ENCODE measurements at places on chromosomes 5 and 9.

DNA sequence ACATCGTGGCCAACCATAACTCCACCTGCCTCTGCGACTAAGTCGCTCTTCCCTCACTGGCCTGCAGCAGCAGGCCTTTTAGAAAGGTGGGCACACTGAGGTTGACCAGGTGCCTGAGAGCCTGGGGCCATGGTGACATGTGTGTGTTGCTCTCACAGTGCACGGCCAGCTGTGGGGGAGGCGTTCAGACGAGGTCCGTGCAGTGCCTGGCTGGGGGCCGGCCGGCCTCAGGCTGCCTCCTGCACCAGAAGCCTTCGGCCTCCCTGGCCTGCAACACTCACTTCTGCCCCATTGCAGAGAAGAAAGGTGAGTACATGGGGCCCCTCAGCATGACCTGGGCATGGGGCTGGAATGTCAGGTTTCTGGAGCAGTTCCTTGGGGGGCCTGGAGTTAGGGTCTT is 104.5 kb upstream of the ICE1 start:
- DNase-seq = no peak

DNA sequence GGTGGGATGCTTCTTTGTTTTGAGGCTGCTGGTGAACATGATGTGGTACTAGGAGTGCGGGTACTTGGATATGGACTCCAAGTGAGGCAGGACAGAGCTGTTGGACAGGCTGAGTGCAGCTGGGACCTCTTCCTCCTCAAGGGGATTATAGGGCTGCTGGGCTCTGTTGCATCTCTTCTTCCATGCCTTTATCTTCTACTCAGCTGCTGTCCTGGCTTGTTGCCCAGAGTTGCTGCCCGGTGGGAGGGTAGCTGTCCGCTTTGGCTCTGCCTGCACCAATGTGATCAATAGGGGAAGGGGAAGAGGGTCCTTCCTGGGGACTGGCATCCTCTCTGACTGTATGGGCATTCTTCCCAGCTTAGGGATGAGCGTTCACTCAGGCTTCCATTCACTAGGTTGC is 1217.9 kb upstream of the ACO1 start:
- DNase-seq = no peak

DNA sequence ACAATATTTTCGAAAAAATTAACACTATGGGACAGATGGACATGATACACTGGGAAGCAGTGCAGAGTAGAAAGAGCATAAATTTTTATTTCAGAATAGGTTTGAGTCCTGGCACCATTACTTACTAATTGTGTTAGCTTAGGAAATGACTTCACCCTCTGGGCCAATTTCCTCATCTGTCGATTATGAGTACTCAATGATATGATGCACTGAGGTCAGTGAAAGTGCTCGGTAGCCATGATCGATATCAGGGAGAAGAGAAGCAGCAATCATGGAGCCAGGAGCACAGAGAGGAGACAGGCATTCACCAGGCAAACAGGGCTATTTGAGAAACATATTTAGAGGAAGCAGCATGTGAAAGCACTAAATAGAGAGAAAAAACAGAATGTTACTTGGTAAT is 29.4 kb downstream of the NR6A1 start:
- no peak for DNase-seq

DNA sequence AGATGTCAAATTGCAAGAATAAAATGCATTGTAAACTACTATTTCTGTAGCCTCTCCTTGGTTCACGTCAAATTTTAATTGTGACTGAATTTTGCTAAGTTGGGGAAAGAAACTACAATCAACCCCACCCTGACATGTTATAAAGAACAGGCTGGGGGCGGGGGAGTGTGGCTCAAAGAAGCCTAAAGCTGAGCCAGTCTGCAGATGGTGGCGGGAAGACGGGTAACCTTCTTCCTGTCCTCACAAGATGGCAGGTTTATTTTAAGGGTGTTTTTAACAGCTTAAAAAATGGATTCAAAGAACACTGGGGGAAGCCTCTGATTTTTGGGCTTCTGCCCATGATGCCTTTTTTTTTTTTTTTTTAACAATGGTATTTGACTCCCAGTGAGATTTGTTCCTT is 68.5 kb upstream of the MELK start:
- DNase-seq = no peak

- no peak for DNase-seq
Measured at GRCh38 chr9:69637817-69638200, 34.4 kb downstream of the APBA1 start.

DNA sequence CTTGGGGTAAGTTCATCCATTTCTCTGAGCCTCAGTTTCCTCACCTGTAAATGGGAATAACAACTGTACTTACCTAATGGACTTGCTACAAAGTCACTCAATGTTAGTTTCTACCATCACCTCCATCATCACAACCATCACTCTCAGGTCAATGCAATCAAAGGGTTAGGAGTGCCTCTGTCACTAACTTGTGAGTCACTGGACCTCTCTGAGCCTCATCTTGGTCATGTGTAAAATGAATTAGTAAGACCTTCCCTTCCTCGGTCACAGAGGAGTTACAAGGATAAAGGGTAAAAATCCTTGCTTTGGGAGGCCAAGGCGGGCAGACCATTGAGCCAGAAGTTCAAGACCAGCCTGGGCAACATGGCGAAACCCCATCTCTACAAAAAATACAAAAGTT is 12.8 kb downstream of the FABP6 start:
- DNase-seq = no peak

Measured in activated CD8-positive, alpha-beta memory T cell treated with anti-CD3 and anti-CD28 coated beads for 1 hour (primary cell).